ENCODE measurements at places on chromosomes 5 and 9. TPM values are rescaled to one million over a fixed set of nuclear protein-coding genes. Genes with fewer than 3 reads are reported as not detected.

DNA sequence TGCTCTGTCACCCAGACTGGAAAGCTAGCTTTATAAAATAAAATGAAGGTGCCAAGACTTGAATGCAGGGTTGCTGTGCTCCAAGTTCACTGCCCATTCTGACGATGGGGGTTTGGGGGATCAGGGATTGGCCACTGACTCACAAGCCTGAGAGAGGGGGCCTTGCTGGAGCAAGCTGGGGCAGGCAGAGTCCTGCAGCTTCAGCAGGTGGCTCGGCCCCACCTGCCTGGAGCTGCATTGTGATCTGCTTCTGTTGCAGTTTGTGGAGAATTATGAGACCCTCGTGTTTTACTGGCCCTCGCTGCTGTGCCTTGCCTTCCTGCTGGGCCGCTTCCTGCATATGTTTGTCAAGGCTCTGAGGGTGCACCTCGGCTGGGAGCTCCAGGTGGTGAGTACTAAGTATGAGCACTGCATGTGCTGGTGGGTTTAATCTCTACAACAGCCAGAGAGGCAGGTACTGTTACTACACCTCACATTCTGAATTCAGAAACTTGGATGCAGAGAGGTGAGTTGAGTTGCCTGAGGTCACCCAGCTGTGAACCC lies 31.1 kb upstream of the CCDC180 start:
- DNase-seq = no peak

DNA sequence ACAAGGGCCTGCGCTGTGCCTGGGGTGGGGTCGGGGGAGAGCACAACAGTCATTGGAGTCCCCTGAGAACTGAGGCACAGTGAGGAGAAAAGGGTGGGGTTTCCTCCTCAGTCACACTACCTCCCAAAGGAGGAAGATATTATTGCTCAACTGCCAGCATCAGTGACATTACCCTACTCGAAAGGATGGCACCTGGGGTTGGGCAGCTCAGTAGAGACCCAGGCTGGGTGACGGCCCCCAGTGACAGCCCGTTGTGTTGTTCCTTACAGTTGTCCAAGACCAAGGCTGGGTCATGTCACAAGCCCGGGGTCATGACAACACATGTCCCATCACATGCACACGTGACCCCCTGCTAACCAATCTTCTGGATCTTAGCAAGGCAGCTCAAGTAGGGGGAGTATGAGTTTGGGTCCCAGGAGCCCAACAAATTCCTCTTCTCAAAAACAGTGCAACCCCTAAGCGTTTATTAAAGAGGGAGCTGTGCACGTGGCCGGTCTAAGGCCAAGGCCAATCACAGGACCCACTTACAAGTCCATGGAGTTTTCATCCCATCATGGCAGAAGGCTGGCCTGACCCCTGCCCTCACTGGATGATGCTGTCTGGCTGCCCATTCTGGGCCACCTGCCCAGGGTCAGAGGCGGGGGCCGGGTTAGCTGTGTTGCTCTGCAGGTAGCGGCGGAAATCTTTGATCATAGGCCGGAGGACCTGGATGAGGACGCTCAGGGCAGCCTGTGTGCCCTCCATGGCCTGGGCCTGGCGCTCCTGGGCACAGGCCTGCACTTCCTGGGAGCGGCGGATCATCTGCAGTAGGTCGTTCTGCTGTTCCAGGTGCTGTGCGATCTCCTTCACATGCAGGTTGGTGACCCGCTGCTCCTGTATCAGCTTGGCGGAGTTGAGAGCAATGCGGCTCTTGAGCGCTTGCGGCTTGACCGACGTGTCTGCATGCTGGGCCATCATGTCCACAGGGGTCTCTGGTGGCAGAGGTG lies 4.0 kb downstream of the NAIF1 start:
- DNase-seq = no peak

Gene INSL6
- not detected for total RNA-seq

Gene C7
- not detected for total RNA-seq

Gene ADGRV1
- total RNA-seq = not detected

Gene TRMT10B
- 8.7 TPM for total RNA-seq

Gene RGS7BP
- total RNA-seq = not detected

Data from activated CD4-positive, alpha-beta memory T cell treated with anti-CD3 and anti-CD28 coated beads for 36 hours (primary cell).